ENCODE measurements at places on chromosomes 4 and X. TPM values are rescaled to one million over a fixed set of nuclear protein-coding genes. Genes with fewer than 3 reads are reported as not detected.

Gene TEX11
- total RNA-seq: 0.07 TPM

Gene CCSER1
- total RNA-seq: 3.6 TPM

Gene CT55
- total RNA-seq: not detected

Gene ADH1C
- not detected for total RNA-seq

Gene PNMA3
- total RNA-seq: 19.7 TPM

Gene RXFP1
- total RNA-seq: not detected

Gene GAGE12C
- total RNA-seq: not detected

Gene CFI
- total RNA-seq: 3.2 TPM

Gene RAPGEF2
- total RNA-seq: 96.0 TPM

Gene CYLC1
- not detected for total RNA-seq

Gene PABPC1L2A
- not detected for total RNA-seq

Gene PDE5A
- total RNA-seq: 1.1 TPM

Gene GLOD5
- not detected for total RNA-seq

Gene GPM6B
- 3.4 TPM for total RNA-seq

Gene NAAA
- 24.8 TPM for total RNA-seq

Gene HSFX3
- not detected for total RNA-seq

Gene DMP1
- not detected for total RNA-seq

Gene BMX
- not detected for total RNA-seq

Gene ALB
- 1.5 TPM for total RNA-seq

Gene GASK1B
- total RNA-seq: 17.3 TPM

Gene PPP4R3C
- not detected for total RNA-seq

Gene SMIM10
- 2.4 TPM for total RNA-seq

Gene ANOS1
- total RNA-seq: 22.5 TPM

Gene CYSLTR1
- not detected for total RNA-seq

Gene KLHL2
- 39.7 TPM for total RNA-seq

Gene DSPP
- not detected for total RNA-seq

Gene OPRPN
- not detected for total RNA-seq

Gene VCX2
- total RNA-seq: not detected

Gene PNMA6F
- total RNA-seq: not detected

Gene CLGN
- 9.1 TPM for total RNA-seq

Gene HSFX2
- not detected for total RNA-seq

Gene SPON2
- total RNA-seq: 0.42 TPM

Gene CXCL9
- total RNA-seq: not detected

Gene ZNF280C
- total RNA-seq: 6.8 TPM

Gene THAP9
- 11.9 TPM for total RNA-seq

Gene BEX4
- 245 TPM for total RNA-seq

Gene SULT1B1
- total RNA-seq: not detected

Gene CTAG1B
- total RNA-seq: not detected

Gene PAGE2B
- not detected for total RNA-seq

Gene SSX1
- not detected for total RNA-seq

Gene RNF4
- 58.7 TPM for total RNA-seq

Gene F8A1
- 16.8 TPM for total RNA-seq

Gene PDE6B
- total RNA-seq: 43.1 TPM

Gene CENPVL1
- 1.4 TPM for total RNA-seq

Gene SLC49A3
- total RNA-seq: 1.9 TPM
